ENCODE measurements at places on chromosomes 7 and 10.

- DNase-seq, result no peak
Observed at GRCh38 chr10:46995234-46995633, 84.0 kb downstream of the PTPN20 start.

- no peak for DNase-seq
Observed at GRCh38 chr7:44216019-44216418, 15.2 kb downstream of the YKT6 start.

DNA sequence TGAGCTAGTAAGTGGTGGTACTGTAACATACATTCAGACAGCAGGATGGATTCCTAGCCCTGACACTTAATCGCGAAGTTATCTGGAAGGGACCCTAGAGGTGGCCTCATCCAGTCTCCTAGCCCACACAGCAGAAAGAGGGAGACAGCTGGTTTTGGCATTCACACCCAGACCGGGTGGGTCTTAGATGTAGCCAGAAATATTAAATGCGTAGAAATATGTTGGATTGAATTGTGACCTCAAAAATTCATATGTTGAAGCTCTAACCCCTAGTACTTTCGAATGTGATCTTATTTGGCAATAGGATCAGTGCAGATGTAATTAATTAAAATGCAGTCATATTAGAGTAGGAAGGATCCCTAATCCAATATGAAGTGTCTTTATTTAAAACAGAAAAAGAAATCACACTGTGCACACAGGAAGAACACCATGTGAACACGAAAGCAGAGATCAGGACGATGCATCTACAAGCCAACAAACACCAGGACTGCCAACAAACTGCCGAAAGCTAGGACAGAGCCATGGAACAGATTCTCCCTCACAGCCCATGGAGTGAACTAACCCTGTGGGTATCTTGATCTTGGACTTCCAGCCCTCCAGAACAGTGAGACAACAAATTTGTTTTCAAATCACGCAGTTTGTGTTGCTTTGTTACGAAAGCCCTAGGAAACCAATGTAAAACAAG, 2.9 kb upstream of the XPNPEP1 start:
- no peak for DNase-seq

GRCh38 chr7:2141651-2142050, 91.1 kb downstream of the MAD1L1 start:
- DNase-seq, result no peak

GRCh38 chr10:121497513-121498470, 100.5 kb downstream of the FGFR2 start:
- DNase-seq, result no peak

- DNase-seq, result no peak
Observed at GRCh38 chr10:68752711-68753350, 31.8 kb downstream of the CCAR1 start.

GRCh38 chr7:979886-980571, 3.0 kb upstream of the CYP2W1 start:
- no peak for DNase-seq

- DNase-seq, result no peak
Observed at GRCh38 chr10:91144961-91145360, 75.5 kb upstream of the PCGF5 start.

GRCh38 chr7:7696458-7697119, 21.8 kb downstream of the RPA3 start:
- DNase-seq, result no peak

DNA sequence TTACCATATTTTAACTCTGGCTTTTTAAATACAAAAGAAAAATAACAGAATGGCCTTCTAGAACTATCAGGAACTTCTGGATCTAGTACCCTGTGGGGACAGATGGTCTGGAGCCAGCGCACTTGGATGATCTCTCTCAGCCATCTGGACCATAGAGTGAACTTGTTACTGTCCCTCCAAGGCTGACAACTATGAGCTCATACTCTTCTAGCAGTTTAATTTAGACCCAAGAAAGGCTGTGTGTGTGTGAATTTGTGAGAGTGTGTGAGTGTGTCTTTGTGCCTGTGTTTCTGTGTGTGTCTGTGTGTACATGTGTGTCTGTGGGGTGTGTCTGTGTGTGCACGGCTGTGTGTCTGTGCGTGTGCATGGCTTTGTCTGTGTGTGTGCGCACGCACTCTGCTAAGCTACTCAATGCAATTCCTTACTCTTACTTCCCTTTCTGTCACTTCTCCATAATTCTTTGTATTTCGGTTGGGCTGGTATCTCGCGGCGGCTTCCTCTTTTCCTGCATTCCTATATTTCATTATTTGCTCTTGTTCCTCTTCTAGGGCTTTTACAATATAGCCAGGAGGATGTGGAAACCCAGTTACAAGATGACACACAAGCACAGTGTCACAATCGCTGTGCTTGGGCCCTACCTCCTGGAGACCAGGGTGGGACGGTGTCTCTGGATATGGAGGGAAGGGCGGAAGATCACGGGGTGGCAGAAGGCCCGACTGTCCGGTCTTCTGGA, 51.9 kb downstream of the IKZF1 start:
- no peak for DNase-seq

DNA sequence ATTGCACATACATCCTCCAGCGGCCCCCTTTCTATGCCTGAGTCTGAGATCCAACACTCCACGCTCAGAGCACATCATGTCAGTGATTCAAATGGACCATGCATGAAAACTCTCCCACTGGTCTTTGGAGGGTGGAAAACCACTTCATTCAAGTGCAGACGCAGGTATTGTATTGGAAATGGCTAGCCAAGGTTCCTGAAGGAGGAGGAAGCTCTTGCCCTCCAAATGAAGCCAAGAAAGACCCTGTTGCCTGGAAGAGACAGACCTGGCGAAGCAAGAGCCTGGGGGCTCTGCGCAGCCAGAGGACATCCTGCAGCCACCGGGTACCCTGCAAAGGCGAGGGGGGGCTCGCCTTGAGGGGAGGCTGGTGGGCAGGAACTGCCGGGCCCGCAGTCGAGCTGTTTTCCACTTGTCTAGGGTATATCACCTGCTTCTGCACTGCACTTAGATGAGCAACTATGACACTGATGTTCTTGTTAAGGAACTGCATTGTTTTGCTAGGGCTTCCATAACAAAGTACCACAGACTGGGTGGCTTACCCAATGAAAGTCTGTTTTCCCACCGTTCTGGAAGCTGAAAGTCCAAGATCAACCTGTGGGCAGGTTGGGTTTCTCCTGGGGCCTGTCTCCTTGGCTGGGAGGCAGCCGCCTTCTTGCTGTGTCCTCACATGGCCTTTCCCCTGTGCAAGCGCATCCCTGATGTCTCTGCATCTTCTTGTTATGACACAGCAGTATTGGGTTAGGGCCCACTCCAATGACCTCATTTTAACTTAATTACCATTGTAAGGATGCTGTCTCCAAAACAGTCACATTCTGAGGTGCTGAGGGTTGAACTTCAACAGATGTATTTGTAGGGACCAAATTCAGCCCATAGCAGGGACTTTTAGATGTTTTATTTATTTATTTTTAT, 233.4 kb downstream of the ARHGAP12 start:
- DNase-seq, result no peak

GRCh38 chr10:11901454-11901832, 78.3 kb downstream of the PROSER2 start:
- no peak for DNase-seq

- no peak for DNase-seq
Observed at GRCh38 chr10:101373063-101373462, 19.1 kb downstream of the BTRC start.

DNA sequence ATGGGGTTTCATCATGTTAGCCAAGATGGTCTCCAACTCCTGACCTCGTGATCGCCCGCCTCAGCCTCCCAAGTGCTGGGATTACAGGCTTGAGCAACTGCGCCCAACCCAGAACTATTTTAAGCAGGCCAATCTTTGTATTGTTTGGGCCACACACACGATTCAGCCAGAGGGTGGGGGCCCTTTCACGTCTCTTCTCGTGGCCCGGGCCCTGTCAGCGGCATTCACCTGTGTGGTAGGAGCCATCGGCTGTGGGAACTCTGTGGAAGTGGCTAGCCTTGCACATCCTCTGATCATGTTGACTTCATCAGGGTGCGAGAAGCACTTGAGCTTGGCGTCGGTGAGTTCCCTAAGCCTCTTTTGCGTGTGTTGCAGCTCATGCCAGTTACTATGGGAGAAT, 16.9 kb downstream of the SUN1 start:
- DNase-seq, result no peak

- DNase-seq, result no peak
Observed at GRCh38 chr7:116696707-116697106, 24.7 kb downstream of the MET start.

DNA sequence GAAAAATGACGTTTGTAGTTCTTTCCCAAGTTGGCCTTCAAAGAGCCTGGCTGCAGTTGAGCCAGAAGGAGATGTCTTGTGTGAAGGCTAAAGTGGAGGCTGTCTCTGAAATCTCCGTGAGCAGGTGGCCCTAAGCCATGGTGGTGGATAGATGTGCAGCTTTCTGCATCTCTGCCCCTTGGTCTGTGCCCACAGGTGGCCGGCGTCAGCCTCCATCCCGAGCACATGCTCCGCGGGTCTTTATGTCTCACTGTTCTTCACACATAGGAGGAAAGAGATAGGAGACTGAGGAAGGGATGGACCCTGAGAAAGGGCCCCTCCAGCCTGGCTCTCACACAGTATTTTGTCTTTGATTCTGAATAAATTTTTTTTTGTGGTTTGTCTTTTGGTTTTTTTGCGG, 30.3 kb upstream of the SLC26A4 start:
- DNase-seq, result no peak

DNA sequence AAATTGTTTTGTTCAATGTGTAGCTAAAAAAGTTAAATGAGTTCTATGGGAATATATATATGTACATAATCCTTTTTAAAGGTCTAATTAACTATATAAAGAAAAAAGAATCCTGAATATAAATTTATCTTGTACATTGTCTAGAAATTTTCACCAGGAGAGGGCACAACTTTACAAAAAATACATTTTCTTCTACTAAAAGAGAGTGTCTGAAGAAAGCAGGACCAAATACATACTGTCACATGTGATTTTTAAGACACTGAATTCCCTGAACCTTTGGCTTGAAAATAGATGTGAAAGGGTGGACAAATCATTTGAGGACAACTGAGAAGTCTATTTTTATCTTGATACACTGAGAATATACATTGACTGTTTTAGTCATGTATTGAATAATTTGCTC, 204.3 kb downstream of the DGKB start:
- no peak for DNase-seq

GRCh38 chr7:28872226-28872625, 85.9 kb downstream of the TRIL start:
- no peak for DNase-seq

DNA sequence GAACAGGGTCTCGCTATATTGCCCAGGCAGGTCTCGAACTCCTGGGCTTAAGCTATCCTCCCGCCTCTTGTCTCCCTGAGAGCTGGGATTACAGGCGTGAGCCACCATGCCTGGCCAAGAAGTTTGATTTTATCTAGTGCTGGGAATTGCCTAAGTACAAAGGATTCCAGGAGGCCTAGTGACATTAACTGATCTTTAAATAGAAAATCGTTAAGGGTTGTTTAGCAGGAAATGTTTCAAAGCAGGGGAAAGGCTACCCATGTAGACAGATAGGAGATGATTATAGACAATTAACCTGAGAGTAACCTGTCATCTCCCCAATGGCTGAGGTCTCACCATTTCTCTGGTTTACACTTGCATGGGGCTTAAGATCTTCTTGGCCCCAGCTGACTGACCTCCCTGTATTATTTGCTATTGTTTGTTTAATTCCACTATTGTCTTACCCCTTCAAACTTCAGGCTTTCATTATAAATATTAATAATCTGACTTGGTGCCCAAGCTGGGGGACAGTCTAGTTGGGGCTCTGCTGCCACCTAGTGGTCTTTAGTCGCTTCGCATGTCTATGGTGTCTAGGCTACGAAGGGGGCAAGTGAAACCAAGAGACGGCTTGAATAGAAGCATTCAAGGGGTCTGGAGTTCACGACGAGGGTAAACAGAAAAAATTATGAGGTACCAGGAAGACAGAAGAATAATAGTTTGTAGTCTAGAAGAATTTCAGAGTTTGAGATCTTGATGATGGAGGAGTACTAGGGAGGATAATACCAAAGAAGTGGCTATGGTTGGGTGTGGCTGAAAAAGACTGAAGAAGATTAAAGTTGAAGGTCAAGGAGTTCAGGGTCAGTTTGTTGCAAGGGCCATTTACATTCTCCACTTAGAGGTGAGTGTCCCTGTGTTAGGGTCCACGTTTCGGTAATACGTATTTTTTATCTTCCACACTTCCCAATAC, 40.4 kb upstream of the BPGM start:
- no peak for DNase-seq

GRCh38 chr10:101487399-101487798, 100.7 kb downstream of the POLL start:
- no peak for DNase-seq

DNA sequence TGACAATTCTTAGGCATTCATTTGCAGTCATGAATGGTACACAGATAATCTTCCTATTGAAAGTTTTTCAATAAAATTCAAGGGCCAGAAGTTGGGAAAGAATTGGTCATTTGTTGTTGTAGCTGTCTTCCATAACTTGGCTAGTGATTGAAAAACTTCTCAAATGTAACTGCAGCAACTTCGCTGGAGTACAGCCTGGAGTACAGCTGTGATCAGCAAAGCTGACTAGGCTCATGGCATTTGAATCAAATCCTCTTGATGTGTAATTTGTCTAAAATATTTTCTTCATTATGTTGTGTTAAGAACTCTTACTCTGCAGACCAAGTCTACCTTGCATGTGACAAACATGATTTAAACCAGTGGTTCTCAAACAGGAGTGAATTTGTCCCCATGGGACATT, 226.5 kb upstream of the STEAP1 start:
- DNase-seq, result no peak

- DNase-seq, result no peak
Observed at GRCh38 chr7:39703144-39703543, 79.8 kb downstream of the RALA start.

GRCh38 chr7:101285171-101285570, 36.4 kb downstream of the IFT22 start:
- no peak for DNase-seq

DNA sequence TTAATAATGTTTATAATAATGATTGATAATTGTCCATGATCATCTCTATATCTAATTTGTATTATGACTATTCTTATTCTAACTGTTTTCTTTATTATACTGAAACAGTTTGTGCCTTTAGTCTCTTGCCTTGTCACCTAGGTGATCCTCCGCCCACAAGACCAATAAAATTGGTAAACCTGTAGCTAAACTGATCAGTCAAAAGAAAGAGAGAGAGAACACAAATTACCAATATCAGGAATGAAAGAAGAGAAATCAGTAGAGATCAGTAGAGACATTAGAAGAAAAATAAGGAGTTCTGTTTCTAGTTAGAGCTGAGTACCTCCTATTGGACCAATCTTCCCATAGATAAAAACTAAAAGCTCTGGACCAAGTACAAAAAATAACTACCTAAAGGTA, 6.1 kb upstream of the COA1 start:
- DNase-seq, result no peak

DNA sequence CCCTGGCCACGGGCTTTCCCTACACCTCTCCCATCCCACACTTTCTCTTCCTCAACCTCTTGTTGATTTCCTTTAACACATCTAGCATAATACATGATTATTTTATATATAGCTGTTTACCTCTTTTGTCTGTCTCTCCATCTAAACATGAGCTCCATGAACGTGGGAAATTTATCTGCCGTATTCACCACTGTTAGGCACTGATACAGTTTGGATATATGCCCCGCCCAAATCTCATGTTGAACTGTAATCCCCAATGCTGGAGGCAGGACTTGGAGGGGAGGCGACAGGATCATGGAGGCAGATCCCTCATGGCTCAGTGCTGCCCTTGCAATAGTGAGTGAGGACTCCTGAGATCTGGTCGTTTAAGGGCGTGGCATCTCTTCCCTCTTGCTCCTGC, 5.7 kb downstream of the CYTH3 start:
- no peak for DNase-seq

Measured in cortex of kidney (tissue), 1 donor.